CD8-positive, alpha-beta memory T cell (primary cell): ENCODE measurements at places on chromosomes 2 and 18. TPM values are rescaled to one million over a fixed set of nuclear protein-coding genes. Genes with fewer than 3 reads are reported as not detected.

GRCh38 chr2:186639939-186640338 is 50.1 kb downstream of the ITGAV start:
- DNase-seq, result no peak

- DNase-seq, result no peak
These were observed 68.2 kb downstream of the LRATD1 start for GRCh38 chr2:14700753-14701152.

- DNase-seq, result no peak
These were observed 15.7 kb upstream of the GPC1 start for GRCh38 chr2:240419723-240420122.

The CTAGE1 gene
- total RNA-seq, result not detected

The DNER gene
- total RNA-seq, result not detected

GRCh38 chr2:206256706-206257205 is 17.7 kb upstream of the ZDBF2 start:
- DNase-seq, result no peak

The CHRNG gene
- total RNA-seq, result not detected

GRCh38 chr2:6665093-6666045 is 200.3 kb downstream of the CMPK2 start:
- DNase-seq, result no peak

DNA sequence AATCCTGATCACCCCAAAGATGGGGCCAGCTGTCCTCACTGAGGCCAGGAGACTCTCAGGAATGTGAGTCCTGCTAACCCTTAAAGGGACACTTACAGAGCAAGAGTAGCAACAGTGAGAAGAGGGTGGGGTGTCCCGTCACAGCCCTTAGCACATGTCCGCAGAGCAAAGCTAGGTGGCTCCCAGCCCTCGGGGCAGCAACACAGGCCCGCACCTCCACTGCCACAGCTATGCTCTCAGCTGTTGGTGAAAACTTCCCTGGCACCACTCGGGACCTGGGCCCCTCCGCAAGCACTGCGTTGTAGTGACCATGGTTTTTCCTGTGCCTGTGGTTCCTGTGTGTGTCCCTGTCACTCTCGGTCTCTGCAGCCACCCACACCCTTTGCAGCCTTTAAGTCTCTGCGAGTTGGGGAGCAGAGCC is 76.4 kb upstream of the UXS1 start:
- no peak for DNase-seq
